ENCODE measurements at places on chromosomes 2 and 18.
A peak's percentile ranks its signal among the peaks of the same experiment; 100 is the strongest.

GRCh38 chr2:16288371-16289112, 348.2 kb downstream of the MYCN start:
- no peak for DNase-seq

- no peak for DNase-seq
Measured at GRCh38 chr2:84702941-84703340, 177.9 kb downstream of the TRABD2A start.

DNA sequence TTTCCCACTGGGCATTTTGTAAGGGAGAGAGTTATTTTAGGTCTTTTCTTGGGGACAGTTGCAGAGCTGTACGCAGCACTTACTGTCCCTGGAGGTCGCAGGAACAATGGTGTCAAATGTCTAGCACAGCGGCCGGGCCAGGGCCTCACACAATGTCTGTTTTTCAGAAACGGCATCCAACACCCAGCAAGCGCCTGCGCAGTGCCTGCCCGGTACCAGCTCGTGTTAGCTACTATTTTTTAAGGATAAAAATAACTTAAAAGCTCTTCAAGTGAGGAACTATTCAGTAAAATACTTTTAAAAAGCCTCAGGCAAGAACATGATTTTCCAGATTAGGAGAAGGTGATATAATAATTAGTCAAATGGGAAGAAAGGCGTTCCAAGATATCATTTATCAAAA, 90.0 kb downstream of the MBP start:
- DNase-seq: no peak

DNA sequence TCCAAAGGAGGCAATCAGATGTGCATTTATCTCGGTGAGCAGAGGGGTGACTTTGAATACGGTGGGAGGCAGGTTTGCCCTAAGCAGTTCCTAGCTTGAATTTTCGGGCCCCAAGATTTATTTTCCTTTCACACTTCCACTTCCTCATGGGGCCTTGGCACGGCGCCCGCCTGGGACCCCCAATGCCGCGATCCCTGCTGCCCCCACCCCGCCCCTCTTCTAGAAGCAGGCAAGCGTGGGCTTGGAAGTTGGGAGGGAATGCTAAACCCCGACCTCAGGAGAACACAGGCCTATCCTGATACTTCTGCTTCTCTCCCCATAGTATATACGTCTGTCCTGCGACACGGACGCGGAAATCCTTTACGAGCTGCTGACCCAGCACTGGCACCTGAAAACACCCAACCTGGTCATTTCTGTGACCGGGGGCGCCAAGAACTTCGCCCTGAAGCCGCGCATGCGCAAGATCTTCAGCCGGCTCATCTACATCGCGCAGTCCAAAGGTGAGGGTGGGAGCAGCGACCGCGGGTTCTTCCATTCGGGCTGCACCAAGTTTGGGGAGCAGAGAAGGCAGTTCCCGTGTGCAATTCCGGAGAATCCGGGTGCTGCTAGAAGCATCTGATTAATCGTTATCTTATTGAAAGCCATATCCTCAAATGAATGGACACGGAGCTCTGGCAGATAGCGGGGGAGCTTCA, 21.6 kb downstream of the TRPM8 start:
- no peak for DNase-seq

- DNase-seq: no peak
Measured at GRCh38 chr2:60596411-60596810, 43.0 kb upstream of the BCL11A start.

GRCh38 chr2:9139491-9140443, 66.8 kb upstream of the ASAP2 start:
- peak; percentile 63 for DNase-seq

DNA sequence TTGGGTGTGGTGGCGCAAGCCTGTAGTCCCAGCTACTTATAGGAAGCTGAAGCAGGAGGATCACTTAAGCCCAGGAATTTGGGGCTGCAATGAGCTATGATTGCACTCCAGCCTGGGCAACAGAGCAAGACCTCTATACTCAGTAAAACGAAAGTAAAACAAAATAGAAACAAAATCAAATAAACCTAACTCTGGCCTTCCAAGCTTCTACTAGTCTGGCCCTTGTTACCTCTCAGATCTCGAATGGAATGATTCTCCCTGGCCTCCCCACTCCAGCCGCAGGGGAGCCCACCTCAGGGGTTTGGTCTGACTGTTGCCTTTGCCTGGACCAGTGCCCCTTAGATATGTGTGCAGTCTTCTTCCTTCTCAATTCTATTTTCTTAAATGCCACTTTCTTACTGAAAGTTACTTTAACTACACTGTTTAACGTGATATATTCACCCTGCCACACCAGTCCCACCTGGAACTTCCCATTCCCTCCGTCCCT, 160.0 kb upstream of the GCFC2 start:
- DNase-seq: no peak

- no peak for DNase-seq
Measured at GRCh38 chr18:41444943-41445342, 510.1 kb upstream of the PIK3C3 start.

GRCh38 chr2:122683018-122683417, 927.6 kb downstream of the TSN start:
- DNase-seq: no peak

DNA sequence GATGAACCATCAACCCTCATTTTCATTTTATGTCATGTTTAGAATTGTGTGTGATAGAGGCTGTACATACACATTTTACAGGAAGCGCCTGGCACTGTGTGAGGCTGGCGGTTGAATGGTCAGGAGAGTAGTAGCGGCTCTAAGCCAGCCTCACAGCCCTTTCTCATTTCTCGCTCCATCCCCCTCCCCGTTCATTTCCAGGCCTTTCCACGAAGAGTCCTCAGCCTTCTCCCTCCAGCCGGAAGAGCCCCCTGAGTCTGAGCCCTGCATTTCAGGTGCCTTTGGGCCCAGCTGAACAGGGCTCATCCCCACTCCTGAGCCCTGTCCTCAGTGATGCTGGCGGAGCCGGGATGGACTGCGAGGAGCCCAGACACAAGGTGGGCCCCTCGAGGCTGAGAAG, 51.8 kb downstream of the STK25 start:
- no peak for DNase-seq

DNA sequence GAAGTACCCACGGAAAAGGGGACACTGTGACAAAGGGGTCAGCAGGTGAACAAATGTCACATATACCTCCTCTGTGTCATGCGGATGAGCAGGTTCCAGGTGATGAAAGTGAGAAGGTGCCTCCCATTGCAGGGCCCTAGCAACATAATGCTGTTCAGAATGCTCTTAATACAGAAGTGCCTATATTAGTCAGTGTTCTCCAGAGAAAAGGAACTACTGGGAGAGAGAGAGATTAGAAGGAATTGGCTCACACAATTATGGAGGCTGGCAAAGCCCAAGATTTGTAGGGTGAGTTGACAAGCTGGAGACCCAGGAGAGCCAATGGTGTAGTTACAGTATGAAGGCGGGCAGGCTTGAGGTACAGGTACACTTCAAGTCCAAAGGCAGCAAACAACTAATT, 98.1 kb upstream of the CDC42EP3 start:
- no peak for DNase-seq

DNA sequence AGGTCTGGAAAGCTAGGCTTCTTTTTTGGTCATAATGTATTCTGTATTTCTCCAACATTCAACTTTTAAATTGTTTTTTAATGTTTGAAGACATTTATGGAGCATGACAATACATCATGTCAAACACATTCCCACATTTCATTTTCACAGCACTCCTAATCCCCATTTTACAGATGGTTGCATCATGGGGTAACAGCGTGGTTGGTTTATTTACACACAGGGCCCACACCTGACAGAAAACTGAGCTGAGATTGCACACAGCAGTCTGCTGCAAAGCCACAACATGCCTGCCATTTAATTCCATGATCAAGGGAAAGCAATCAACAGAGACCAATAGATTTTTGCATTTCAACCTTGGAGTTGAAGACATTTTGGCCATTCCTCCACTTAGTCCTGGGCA, 335.7 kb upstream of the MGAT5 start:
- peak; percentile 1 for DNase-seq

DNA sequence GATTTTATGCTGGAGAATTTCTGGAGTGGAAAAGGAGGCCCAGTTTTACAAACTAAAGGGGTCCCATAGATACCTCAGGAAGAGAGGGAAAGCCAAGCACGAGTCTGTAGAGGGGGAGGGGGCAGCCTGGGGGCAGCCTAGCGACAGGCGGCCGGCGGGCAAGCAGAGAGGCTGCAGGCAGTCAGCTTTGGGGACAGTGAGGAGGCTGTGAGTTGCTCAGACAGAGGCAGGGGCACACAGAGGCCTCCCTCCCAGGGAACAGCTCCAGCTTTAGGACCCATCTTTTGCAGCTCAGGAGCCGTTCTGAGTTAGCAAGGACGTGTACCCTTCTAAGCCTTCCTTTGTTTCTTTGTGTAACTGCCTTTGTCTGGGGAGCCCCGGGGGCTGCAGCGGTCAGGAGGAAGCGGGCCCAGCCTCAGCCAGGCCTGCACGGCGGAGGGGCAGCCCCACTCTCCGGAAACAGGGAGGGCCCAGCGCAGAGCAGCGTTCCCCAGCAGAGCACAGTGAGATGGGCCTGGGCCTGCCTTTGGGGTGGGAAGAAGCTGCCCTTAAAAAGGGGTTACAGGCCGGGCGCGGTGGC, 41.1 kb upstream of the RALBP1 start:
- no peak for DNase-seq

DNA sequence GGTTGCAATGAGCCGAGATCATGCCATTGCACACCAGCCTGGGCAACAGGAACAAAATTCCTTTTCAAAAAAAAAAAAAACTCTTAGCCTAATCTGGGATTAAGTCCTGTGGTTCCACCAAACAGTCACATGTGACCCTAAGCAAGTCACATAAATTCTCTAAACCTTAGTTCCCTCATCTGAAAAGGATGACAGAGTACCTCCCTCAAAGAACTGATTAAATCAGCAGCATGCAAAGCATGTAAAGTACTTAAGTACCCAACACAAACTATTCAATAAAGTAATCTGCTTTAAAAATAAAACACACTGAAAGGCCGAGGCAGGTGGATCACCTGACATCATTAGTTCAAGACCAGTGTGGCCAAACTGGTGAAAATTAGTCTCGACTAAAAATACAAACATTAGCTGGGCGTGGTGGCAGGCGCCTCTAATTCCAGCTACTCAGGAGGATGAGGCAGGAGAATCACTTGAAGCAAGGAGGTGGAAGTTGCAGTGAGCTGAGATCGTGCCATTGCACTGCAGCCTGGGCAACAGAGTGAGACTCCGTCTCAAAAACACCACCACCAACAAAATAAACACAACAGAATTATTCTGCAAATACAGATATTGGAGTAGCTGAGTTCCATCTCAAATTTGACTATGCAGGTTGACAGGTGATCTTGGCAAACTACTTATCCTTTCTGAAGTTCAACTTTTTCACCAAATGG, 7.0 kb downstream of the USP34 start:
- DNase-seq: no peak

DNA sequence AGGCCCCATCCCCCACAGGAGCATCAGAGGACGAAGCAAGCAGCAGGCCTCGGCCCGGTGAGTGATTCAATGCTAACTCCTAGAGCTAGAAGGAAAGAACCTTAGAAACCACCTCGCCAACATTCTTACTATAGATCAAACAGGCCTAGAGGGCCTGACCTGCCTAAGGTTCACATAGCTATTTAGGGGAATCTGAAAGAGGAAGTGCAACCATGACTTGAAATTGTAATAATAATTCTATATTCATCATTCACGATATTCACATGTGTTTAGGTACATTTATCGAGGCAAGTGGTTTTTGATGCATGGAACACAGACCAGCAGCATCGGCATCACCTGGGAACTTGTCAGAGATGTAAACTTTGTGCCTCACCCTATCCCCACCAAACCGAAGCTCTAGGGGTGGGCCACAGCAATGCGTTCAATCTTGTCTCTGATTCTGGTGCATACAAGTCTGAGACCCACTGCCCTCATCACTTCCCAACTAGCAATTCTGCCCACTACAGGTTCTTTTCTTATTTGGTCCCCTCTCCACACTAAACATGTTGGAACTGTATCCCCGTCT, 78.0 kb upstream of the DNMT3A start:
- no peak for DNase-seq

DNA sequence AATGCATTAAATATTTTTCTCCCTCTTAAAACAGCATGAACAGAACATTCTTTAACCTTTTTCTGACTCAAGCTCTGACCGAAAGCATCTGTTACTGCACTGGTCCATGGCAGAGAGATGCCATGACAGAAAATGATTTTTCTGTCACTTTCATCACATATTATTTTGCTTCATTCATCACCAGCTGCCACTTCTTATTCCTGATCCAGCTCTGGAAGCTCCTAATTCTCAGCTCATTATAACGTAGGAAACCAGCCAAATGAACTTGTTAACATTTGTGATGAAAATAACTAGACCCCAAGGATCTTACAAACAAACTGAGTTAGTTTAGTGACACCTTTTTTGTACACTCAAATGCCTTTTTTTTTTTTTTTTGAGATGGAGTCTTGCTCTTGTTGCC, 7.6 kb upstream of the CFLAR start:
- no peak for DNase-seq

GRCh38 chr2:126659562-126660467, 3.9 kb downstream of the GYPC start:
- DNase-seq: no peak

- no peak for DNase-seq
Measured at GRCh38 chr2:204250692-204251091, 294.6 kb upstream of the PARD3B start.
